ENCODE measurements at places on chromosomes 13 and 19.

DNA sequence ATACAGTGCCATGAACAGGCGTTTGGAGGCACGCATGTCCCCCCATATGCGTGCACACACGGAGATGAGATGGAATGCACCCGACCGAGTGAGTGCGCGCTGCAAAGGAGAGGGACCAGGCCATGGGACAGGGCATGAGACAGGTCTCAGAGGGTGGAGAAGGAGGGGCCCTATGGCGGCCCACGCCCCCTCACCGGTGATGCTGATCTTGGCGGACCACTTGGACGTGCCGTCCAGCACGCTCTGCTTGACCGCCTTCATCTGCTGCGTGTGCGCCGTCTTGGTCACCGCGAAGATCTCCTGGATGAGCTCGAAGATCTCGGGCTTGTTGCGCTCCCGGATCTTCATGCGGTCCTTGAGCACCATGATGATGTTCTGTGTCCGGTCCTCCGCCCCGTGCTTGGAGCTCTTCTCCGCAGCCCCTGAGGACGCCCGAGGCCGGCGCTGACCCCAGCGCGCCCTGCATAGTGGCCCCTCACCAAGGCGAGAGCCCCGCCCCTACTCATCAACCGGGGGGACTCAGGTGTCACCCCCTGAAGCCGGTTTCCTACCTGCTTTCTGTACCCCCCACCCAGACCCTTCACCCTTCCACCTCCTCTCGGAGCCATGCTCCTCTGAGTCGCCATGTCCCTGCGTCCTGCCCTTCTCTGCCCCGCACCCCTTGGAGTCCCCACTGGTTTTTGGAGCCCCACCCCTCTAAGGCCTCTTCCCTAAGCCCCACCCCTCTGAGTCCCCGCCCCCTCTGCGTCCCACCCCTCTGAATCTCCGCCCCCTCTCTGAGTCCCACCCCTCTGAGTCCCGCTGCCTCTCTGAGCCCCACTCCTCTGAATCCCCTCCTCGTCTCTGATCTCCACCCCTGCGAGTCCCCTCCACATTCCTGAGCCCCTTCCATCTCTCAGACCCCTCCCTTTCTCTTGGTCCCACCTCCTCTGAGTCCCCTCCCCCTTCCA is 40.8 kb downstream of the UNC13A start:
- no peak for DNase-seq

GRCh38 chr13:88707646-88708045 is 1036.5 kb downstream of the SLITRK5 start:
- no peak for DNase-seq

- DNase-seq, result no peak
Observed at GRCh38 chr19:31421856-31422255, 72.6 kb upstream of the TSHZ3 start.

- DNase-seq, result no peak
Observed at GRCh38 chr13:23470790-23471614, 37.5 kb upstream of the SACS start.

DNA sequence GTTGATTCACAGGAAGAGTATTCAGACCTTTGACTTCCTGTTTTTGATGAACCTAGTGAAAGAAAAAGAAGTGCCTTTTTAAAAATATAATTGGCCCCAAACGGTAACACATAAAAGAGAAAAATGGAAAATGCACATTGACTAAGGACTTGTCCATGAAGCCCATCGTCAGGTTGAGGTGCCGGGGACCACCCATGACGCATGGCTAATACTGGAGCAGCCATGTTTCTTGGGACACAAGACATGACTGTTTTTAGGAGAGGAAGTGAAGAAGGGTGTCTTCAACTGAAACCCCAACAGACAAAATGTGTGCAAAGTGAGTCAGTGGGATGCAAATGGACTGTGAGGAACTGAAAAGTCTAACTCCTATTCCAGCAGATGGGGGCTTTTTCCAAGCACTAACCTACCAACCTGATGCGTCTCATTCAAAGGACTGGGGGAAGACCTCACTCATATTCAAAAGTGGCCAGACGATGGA is 459.4 kb downstream of the FOXO1 start:
- DNase-seq, result no peak
